ENCODE measurements at places on chromosomes 2 and 18.
A peak's percentile ranks its signal among the peaks of the same experiment; 100 is the strongest.

- no peak for DNase-seq
Observed at GRCh38 chr2:170461889-170462288, 253.2 kb upstream of the SP5 start.

DNA sequence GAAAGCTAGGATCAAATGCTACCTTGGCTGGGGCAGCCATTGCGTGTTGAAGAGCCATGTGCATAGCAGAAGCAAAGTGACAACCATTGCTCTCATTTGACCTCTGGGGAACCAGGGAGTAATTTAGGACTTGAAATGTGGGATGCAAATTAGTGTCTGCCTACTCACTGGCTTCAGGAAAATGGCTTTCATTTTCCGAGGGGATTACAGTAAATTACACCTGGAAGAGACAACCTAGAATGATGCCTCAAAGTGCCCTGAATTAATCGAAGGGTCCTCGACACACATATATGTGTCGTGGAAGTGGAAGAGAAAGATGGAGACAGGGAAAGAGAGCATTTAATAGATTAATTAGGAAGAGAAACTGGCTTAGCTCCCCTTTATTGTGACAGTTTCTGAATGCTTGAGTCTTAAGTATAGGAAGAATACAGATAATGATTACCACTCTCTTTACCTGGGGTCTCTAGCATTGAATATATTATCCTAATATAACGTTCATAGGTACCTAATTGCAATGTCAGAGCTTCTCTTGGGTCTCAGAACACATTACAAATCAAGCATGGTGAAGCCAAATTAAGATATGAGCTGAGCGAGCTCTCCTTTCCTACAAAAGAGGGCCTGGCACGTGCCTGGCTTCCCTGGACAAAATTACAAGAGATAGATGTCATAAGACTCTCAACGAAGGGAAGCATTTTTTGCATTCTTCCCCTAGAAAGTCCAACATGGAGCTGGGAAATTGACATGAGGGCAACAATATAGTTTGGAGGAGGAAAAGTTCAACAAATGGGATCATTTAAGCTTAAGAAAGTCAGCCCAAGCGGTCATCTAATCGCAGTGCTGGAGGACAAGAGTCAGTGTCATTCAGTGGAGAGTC is 59.5 kb downstream of the MYCN start:
- no peak for DNase-seq

GRCh38 chr2:74575320-74575719 is 20.8 kb downstream of the DOK1 start:
- no peak for DNase-seq

DNA sequence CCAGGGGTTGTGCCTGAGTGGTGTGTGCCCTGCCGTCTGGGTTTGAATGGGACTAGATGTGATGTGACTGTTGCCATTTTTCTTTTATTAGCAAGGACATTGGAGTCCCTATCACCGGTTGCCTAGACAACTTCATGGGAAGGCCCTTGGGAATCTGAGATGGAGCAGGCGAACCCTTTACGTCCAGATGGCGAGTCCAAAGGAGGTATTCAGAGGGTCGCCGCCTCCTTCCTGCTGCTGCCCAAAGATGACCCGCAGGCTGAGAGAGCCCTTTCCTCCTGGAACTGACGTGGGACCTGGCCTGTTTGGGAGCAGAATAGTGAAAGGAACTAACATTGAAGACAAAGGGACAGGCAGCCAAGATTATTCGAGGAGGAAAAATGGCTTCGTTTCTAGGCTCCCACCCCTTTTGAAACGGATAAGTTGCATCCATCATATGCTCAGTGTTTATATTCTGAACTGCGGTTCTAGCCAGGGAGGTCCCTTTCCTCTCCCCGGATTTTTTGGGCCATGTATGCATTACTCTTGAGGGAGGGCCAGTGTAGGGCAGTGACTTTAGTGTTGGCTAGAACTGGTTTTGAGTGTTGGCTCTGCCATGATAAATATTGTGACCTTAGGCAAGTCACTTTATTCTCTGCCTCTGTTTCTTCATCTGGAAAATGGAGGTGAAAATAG is 673 bp downstream of the CENPO start:
- peak; percentile 37 for DNase-seq

DNA sequence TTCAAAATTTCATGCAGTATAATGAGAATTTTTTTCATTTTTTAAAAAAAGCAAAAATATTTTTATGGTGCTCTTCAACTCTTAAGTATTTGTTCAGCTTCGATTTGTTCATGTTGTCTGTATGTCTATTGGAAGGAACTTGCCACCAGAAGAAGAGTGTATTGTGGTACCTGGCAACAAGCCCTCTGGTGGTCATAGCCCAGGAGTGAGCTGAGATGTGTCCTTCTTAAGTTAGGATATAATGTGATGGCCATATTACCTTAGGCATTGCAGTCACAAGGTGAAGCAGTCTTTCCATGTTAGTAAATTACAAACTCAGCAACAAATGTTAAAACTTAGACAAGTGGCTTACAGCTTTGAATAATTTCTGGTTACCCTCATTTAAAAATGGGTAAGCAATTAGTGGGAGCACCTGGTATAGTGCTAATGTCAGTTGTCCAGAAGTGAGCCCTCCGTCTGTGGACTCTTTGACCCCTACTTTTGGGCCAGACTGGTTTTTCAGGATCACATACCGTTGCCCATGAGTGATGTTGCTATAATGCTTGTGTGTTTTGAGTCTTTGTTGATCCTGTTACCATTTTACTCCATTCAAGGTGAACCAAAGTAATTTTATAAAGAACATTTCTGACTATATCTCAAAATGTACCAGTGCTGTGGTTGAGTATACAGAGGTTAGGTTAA is 57.4 kb downstream of the MYO1B start:
- DNase-seq = no peak

DNA sequence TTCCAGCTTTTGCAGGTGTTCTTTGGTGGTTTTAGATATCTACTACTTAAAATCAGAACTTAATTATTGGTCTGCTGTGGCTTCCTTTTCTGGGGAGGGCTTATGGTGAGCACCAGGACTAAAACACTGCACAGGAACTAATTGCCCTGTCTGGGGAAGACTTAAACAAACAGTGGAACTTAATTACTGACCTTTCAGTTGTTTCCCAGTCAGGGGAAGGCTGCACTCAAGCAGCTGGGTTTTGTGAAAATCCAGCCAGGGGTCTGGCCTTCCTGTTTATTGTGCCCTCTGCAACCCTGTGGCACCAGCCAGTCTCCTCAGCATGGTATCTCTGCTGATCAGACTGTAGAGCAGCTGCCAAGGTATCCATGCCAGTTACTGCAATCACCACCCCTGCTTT is 398.2 kb downstream of the ADCYAP1 start:
- DNase-seq = no peak

DNA sequence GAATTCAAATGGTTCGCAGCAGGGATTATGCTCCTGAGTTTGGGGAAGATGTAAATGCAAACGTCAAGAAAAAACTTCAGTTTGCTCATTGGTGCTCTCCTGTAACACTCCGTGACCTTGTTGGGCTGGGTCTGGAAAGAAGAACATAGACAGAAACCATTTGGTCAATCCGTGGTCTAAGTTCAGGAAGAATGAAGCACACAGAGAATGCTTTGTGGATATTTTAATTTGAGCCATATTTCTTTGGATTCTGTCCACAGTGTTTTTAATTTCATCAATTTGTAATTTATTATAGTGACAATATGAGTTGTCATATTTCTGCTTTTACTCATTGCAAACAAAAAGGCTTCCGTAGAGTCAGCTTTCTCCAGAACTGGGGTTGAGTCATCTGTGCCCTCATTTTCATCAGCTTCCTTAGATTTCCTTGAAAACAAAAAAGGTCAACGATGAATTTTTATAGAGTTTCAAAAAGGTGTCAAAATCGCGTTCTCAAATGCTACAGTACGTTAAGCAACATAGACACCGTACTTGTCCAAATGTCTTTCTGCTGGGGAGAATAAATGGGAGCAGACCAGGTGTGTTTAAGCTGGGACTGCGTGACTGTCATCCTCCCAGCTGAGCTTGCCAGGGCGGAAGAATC is 606.4 kb downstream of the RNF144A start:
- DNase-seq = peak; percentile 1

DNA sequence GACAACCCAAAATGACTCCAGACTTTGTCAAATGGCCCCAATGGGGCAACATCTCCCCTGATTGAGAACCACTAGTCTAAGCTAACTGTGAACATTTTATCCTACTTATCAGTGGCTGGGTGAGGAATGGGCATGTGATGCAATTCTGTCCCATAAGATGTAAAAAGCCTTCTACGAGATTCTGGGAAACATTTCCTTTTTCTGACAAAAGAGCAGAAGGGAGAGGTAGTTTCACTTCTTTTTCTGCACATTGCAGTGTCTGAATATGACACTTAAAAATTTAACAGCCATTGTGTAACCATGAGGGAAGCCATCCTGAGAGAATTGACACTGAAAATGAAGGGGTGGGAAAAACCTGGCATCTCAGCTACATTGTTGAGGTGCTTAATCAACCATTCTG is 17.3 kb upstream of the MARCHF4 start:
- no peak for DNase-seq

- no peak for DNase-seq
Observed at GRCh38 chr2:239674981-239675825, 274.4 kb upstream of the HDAC4 start.

DNA sequence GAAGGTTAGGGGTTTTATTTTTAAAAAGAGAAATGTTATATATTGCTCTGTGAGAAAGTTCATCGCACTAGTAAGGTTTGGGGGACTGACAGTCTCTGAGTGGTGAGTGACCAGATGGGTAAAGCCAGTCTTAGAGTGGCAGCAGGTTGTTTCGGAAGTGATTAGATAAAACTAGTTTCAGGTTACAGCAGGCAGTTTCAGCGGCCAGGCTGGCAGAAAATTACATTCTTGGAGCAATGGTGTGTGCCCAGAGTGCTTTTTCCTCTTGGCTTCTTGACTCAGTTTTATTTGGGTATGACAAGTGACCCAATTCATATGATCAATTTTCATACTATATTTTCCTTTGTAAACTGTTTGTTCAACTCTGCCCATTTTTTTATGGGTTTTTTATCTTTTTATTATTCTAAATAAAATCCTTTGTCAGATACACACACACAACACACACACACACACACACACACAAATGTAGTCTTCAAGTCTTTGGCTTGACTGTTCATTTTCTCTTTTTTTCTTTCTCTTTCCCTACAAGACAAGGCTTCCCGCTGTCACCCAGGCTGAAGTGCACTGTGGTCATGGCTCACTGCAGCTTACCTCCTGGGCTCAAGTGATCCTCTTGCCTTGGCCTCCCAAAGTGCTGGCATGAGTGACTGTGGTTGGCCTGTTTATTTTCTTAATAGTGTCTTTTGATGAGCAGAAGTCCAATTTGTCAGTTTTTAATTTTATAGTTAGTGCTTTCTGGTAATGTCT is 30.9 kb downstream of the RALBP1 start:
- no peak for DNase-seq

GRCh38 chr18:64407606-64408005 is 258.7 kb upstream of the LINC00305 start:
- DNase-seq = no peak

DNA sequence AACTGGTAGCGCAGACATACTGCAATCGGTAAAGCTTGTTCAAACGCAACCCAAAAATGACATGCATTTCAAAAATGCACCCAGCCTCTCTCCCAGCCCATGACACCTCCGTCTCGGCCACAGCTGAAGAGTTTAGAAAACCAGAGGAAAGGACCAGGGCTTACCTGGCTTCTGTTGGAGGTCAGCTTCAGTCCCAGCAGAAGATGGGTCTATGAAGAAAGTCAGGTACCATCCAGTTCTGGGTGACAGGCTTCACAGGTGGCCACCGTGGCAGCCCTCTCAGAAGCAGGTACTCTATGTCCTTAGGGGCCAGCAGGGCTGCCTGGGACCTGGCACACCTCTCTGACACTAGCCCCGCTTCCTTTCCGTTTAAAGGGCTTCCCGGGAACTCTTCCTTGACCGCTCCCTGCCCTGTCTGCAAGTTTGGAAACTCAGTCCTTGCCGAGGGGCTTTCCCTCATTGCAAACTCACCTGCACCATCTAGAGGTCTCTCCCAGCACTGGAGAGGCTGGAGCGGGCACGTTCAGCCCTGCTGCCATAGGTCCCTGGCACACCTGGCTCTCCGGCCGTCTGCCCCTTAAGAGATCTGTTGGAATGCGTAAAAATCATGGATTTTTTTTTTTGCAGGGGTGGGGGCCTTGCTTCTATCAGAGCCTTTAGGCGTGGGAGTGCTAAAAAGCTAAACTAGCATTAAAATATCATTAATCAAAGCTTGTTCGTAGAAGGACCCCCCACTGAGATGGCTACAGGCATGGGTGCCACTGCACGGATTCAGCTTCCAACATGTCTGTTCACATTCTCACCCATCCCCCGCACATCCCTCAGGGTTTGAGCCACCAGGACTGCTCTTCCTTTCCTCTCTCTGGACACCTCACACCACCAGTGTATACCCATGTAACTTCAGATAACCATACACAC is at the start of gene EDAR:
Gene EDAR, minus strand, starts transcription at position 425 of the 918 bp plus-strand sequence. CDS start 58,206 bp downstream, outside the sequence.
- DNase-seq = no peak

DNA sequence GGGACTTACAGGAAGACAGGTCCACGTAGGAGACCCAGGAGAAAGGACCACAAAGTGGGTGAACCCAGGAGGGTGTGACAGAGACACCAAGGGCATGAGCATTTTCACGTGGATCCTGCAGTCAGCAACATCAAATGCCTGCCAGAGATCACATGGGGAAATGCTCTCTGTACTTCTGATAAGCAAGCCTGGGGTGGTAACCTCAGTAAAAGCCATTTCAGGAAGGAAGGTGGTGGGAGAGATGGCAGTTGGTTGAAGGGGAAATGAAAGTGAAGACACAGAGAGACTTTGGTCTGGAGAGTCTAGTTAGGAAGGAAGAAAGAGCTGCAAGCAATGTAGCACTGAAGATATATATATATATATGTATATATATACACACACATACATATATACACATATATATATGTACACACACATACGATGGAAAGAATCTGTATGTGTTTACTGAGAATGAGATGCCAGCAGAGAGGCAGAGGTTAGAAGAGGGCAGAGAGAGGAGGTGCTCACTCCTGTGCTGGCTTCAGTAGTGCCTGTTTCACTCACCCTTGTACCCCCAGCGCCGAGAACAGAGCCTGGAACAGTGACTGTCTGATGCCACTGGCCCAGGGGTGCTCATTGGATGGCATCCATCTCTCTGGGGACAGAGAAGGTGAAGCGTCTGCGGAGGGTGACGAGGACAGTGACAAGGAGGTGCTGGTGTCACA is 314.9 kb downstream of the AFF3 start:
- no peak for DNase-seq

GRCh38 chr18:58541789-58542425 is 87.0 kb downstream of the ALPK2 start:
- DNase-seq = peak; percentile 97

DNA sequence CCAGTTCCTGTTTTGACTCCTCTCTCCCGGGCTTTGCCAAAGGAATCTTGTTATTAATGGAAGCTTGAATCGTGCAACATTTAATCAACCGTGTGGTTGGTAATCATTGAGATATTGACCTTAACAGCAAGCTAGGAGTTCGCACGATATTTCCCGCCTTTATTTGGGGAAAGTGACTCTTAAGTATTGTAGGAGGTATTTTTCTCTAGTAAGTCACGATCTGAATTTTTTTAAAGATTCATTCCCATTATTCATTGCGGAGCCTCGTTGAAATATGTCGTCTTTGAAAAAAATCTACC is 663 bp downstream of the NUP35 start:
- no peak for DNase-seq

DNA sequence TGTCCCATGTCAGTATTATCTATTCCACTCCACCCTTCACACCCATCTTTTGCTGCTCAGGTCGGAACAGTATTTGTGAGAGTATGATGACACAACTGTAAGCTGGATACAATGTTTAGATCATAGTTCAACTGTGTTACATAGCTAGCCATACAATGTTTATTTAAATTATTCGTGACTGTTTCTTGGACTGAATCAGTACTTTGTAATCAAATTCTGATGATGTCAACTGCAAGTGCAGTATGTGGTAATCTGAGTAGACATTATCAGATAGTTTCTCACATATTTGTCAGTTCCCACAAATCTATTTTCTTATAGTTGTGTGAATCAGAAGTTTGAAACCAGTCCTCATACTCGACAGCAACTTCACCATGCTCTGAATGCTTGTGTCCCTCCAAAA is 177.6 kb downstream of the ZNF407 start:
- DNase-seq = peak; percentile 49

Data from HFFc6 (cell line).